H1 (cell line): ENCODE measurements at places on chromosomes 12 and 14. TPM values are rescaled to one million over a fixed set of nuclear protein-coding genes. Genes with fewer than 3 reads are reported as not detected.

DNA sequence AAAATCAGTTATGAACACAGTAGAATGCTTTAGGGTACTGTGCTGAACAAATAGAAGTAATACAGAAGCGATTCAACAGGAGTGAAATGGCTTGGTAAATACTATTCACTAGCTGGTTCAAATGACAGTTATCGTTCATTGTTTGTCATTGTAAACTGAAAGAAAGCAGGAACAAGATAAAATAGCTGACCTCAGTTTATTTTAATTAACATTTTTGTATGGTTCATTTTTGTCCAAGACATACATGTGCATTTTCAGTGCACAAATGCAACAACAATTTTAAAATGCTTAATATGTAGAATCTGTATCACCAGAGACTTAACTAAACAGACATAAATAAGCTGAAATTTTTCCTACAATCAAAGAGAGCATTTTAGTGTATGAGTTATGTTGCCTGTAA is 49.9 kb downstream of the ALX1 start:
- no peaks in the 10 kb centered on the region for H3K27me3 ChIP-seq
- no peak overlapping the region for H3K4me3 ChIP-seq
- no peak overlapping the region for H3K27ac ChIP-seq

GRCh38 chr12:65896743-65897142 is 72.5 kb downstream of the HMGA2 start:
- 0 out of 2 replicates have a peak overlapping the region, but pooled peaks have one; percentile 3 for H3K4me3 ChIP-seq
- peak overlapping the region; percentile 89 for H3K27ac ChIP-seq

DNA sequence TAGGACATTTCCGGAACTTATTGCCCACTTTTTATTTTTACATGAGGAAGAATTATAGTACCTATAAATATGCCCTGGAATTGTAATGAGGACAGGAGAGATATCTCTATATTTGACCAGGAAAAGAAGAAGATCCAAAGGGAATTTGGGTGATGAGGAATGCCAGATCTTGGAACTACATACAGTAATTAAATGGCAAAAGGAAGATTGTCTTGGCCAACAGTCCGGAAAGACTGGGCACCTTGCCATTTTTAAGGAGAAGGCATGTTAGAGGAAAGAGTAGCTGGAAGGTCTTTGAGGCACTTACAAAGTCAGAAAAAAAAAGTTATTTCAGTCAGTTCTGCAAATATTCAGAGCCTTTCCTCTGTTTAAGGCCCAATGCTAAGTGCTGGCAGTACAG is 616.4 kb downstream of the MED13L start:
- DNase-seq = no peak
- no peak overlapping the region for H3K4me3 ChIP-seq
- no peak overlapping the region for H3K27ac ChIP-seq
- no peaks in the 10 kb centered on the region for H3K4me1 ChIP-seq

GRCh38 chr12:97323154-97323553 is 139.4 kb upstream of the RMST start:
- no peak for DNase-seq
- peaks cover 3% of the 10 kb centered on the region; the same call in 1 of the 2 replicates for H3K4me1 ChIP-seq
- no peak overlapping the region for H3K4me3 ChIP-seq
- H3K27ac ChIP-seq = no peak overlapping the region

GRCh38 chr14:41913398-41913797 is 306.7 kb downstream of the LRFN5 start:
- H3K27ac ChIP-seq = no peak overlapping the region
- no peak for DNase-seq
- no peak overlapping the region for H3K4me3 ChIP-seq
- no peaks in the 10 kb centered on the region for H3K36me3 ChIP-seq
- H3K27me3 ChIP-seq = no peaks in the 10 kb centered on the region

DNA sequence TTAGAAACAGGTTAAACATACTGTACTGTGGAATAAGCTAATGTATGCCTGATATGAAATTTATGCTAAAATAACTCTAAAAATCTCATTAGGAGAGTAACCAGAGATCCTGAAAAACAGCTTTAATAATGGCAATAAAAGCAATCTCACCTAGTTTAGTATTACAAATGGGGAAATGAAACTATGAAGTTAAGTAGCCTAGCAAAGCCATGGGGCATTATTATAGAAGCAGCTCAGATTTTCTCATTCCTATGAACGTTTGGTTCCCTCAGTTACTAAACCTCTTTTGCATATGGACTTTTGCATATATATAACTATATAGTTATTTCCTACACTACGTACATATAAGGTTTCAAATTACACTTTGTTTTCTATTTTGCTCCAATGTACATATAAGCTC is 25.0 kb upstream of the APPL2 start:
- no peaks in the 10 kb centered on the region for H3K27me3 ChIP-seq
- H3K27ac ChIP-seq = no peak overlapping the region
- no peaks in the 10 kb centered on the region for H3K4me1 ChIP-seq
- DNase-seq = no peak

- DNase-seq = no peak
- no peak overlapping the region for H3K4me3 ChIP-seq
- H3K27ac ChIP-seq = no peak overlapping the region
- H3K36me3 ChIP-seq = no peaks in the 10 kb centered on the region
- peaks cover 16% of the 10 kb centered on the region for H3K4me1 ChIP-seq
These were observed 2.6 kb upstream of the TRMT61A start for GRCh38 chr14:103526247-103526913.

The ADAMTS20 gene
- 4.5 and 5.1 TPM in 2 replicates for total RNA-seq

DNA sequence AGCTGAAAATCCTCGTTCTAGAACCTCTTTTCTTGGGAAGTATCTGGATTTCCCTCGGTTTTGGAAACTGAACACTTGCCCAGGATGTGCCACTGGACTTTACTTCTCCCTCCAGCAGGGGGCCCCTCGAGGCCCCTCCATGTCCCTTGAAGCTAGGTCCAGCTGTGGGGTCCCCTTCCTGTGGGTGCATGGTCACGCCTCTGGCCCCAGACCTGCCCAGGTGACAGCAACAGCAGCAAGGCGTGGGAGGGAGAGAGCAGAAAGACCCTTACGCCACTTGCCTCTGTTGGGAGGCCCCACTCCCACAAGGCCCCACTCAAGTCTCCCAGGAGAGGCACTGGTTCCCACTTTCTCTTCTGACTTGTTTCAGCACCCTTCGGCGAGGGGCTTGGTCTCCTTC is 3.1 kb downstream of the SLC25A29 start:
- H3K36me3 ChIP-seq = peaks cover 1% of the 10 kb centered on the region; the same call in 1 of the 2 replicates
- no peaks in the 10 kb centered on the region for H3K27me3 ChIP-seq
- H3K4me3 ChIP-seq = no peak overlapping the region
- no peak overlapping the region for H3K27ac ChIP-seq
- H3K4me1 ChIP-seq = peaks cover 14% of the 10 kb centered on the region

- peaks cover 8% of the 10 kb centered on the region; the same call in 1 of the 2 replicates for H3K27me3 ChIP-seq
- H3K27ac ChIP-seq = no peak overlapping the region
- H3K36me3 ChIP-seq = no peaks in the 10 kb centered on the region
- H3K4me3 ChIP-seq = no peak overlapping the region
These were observed 21.5 kb downstream of the FZD10 start for GRCh38 chr12:130183585-130184370.

The GLIPR1L1 gene
- 1.7 and 2.0 TPM in 2 replicates for total RNA-seq

DNA sequence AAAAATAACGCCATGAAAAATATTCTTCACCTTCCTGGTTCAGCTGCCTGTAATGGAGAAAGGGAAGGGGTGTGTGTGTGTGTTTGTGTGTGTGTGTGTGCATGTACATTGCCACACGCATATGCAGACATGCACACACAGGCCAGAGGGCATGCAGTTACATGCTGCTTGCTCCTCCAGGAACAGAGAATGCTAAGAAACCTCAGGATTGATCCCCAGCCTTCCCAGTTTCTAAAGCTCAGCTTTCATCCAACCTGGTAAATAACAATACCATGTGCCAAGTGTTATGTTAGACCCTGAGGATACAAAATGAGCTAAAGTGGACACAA is 241.7 kb downstream of the SPTSSA start:
- DNase-seq = no peak
- H3K27me3 ChIP-seq = no peaks in the 10 kb centered on the region
- H3K36me3 ChIP-seq = no peaks in the 10 kb centered on the region
- no peaks in the 10 kb centered on the region for H3K4me1 ChIP-seq
- H3K4me3 ChIP-seq = no peak overlapping the region

DNA sequence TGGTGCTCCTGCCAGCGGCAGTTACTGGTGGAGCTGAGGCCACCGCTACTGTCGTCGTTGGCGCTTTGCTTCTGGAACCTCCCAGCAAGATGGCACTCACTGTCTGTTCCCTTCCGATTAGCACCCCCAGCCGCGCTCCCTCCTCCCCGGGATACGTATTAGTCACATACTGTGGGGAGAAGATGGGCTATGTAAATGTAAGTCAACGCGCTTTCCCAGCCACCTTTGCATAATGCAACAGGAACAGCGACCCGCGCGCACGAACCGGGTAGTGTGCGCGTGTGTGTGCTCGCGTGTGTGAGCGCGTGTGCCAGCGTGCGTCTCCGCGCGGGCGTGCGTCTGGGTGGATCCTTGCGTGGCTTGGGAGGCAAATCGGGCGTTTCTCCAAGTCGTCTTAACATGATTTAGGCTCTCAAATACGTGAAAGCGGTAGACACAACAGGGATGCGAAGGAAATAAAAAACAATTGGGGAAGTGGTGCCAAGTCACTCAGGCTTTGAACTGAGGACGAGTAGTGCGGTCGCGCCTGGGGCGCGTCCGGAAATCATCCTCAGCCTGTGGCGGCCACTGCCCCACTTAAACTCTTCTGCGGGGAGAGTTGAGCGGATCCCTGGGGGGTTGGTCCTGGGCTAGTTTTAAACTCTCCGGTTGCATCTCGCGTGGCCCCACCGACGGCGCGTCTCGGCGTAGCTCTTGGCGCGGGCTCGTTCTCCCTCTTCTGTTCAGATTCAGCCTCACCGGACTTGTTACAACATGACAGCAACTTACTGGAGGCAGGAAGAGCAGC is 1.8 kb downstream of the FLRT2 start:
- H3K27me3 ChIP-seq = peaks cover 66% of the 10 kb centered on the region
- peaks cover 21% of the 10 kb centered on the region for H3K4me1 ChIP-seq
- DNase-seq = no peak
- no peak overlapping the region for H3K27ac ChIP-seq
- H3K36me3 ChIP-seq = no peaks in the 10 kb centered on the region

DNA sequence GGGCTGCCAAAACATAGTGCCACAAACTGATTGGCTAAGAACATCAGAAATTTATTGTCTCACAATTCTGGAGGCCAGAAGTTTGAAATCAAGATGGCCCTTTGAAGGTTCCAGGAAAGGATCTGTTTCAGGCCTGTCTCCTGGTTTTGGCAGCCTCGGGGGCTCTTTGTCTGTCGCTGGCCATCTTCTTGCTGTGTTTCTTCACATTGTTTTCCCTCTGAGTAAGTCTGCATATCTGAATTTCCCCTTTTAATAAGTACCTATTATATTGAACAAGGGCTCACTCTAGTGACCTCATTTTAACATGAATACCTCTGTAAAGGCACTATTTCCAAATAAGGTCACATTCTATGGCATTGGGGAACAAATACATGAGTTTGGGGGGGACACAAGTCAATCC is 467.1 kb upstream of the MGAT4C start:
- H3K27me3 ChIP-seq = no peaks in the 10 kb centered on the region
- no peaks in the 10 kb centered on the region for H3K4me1 ChIP-seq
- no peak overlapping the region for H3K4me3 ChIP-seq
- H3K27ac ChIP-seq = no peak overlapping the region
